ENCODE measurements at places on chromosomes 1 and 21. TPM values are rescaled to one million over a fixed set of nuclear protein-coding genes. Genes with fewer than 3 reads are reported as not detected.

LIN28A gene
- total RNA-seq: not detected

EXTL1 gene
- 3.0 TPM for total RNA-seq

PDE9A gene
- 2.1 TPM for total RNA-seq

CYP4A11 gene
- total RNA-seq: not detected

IL20 gene
- not detected for total RNA-seq

DMBX1 gene
- not detected for total RNA-seq

AMY2A gene
- 0.36 TPM for total RNA-seq

NKAIN1 gene
- total RNA-seq: not detected

TMCO4 gene
- total RNA-seq: 11.2 TPM

KCNK2 gene
- not detected for total RNA-seq

MACF1 gene
- 359 TPM for total RNA-seq

NTRK1 gene
- 4.2 TPM for total RNA-seq

TTLL10 gene
- not detected for total RNA-seq

GBP2 gene
- 15.2 TPM for total RNA-seq

FAM177B gene
- not detected for total RNA-seq

TMEM61 gene
- total RNA-seq: not detected

PYHIN1 gene
- 0.62 TPM for total RNA-seq

SLC30A10 gene
- total RNA-seq: not detected

CYP4B1 gene
- total RNA-seq: 1.7 TPM

KIF2C gene
- 1.6 TPM for total RNA-seq

OSBPL9 gene
- total RNA-seq: 68.8 TPM

SPATA1 gene
- 1.4 TPM for total RNA-seq

LRRC8B gene
- 5.1 TPM for total RNA-seq

FAM72B gene
- 0.58 TPM for total RNA-seq

KLF17 gene
- total RNA-seq: not detected

OR2C3 gene
- 0.03 TPM for total RNA-seq

OR2AJ1 gene
- not detected for total RNA-seq

OXCT2 gene
- 15.0 TPM for total RNA-seq

S100A2 gene
- 0.97 TPM for total RNA-seq

TNFRSF4 gene
- total RNA-seq: 1.0 TPM

LRRC38 gene
- 0.24 TPM for total RNA-seq

OR2T2 gene
- not detected for total RNA-seq

CCDC185 gene
- total RNA-seq: 0.35 TPM

SYT14 gene
- total RNA-seq: 0.09 TPM

ZFP69 gene
- total RNA-seq: 2.4 TPM

SLC2A5 gene
- total RNA-seq: 2.6 TPM

TMEM269 gene
- total RNA-seq: 0.06 TPM

XCL1 gene
- not detected for total RNA-seq

CA6 gene
- total RNA-seq: not detected

AMY1B gene
- total RNA-seq: not detected

GPR61 gene
- 0.97 TPM for total RNA-seq

Data from right cardiac atrium (tissue), 5 donors.